Ecto neural progenitor cell (in vitro differentiated cells): ENCODE measurements at places on chromosomes 2 and 18.

DNA sequence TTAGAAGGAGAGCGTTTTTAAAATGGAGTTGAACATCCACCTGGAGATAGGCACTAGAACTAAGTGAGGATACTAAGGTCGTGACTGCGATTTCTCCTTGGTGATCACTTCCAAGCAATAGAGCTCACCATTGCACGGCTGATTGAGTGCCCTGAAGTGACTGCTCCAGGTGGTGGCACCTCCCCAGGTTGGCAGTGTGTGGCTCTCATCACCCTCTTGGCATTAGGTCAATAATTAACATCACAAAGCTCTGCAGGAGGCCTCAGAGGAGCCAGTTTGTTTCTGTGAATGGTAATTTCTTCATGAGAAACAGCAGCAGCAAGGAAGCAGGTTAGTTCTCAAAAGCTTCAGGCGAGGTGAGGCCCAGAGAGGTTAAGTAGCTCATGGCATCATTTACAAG lies 259.6 kb downstream of the CLIP4 start:
- DNase-seq = no peak

GRCh38 chr2:162449471-162449870 lies 105.5 kb downstream of the GCA start:
- DNase-seq = no peak

- peak; percentile 39 for DNase-seq
Measured at GRCh38 chr18:48902856-48903601, 47.7 kb downstream of the SMAD7 start.

DNA sequence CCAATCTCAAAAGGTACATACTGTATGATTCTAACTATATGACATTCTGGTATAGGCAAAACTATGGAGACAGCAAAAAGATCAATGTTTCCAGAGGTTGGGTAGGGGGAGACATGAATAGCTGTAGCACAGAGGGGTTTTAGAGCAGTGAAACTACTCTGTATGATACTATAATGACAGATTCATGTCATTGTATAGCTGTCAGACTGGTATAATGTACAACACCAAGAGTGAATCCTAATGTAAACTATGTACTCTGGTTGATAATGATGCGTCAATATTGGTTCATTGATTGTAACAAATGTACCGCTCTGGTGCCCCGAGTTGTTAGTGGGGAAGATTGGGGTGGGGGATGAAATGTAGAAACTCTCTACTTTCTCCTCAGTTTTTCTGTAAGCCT lies 172.4 kb upstream of the SPOPL start:
- no peak for DNase-seq

GRCh38 chr2:73998451-73998850 lies 13.7 kb downstream of the TET3 start:
- no peak for DNase-seq

DNA sequence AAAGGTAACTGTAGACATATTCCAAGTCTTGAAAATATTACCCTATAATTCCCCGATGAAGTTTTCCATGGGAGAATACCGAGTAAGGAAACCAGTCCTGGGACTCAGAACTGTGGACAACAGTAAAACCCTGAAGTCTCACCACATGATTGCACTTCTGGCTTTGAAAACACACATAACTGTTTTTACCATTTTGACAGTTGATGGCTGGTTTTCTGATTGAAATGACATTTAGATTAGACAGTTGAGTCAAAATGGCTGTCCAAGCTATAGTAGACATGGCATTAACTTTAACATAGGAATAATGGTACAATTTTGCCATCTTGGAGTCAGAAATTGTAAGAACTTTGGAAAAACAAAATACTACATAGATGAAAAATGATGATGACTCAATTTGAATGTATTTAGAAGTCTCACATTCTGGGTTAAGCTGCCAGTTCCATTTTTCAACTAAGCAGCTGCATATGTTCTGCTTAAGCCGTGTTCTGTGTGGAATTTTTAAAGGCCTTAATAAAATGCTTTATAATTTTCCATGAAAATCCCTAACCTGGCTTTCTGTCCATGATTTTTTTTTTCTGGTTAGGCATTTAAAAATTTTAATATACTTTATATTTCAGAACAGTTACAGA lies 38.3 kb upstream of the WIPF1 start:
- no peak for DNase-seq

DNA sequence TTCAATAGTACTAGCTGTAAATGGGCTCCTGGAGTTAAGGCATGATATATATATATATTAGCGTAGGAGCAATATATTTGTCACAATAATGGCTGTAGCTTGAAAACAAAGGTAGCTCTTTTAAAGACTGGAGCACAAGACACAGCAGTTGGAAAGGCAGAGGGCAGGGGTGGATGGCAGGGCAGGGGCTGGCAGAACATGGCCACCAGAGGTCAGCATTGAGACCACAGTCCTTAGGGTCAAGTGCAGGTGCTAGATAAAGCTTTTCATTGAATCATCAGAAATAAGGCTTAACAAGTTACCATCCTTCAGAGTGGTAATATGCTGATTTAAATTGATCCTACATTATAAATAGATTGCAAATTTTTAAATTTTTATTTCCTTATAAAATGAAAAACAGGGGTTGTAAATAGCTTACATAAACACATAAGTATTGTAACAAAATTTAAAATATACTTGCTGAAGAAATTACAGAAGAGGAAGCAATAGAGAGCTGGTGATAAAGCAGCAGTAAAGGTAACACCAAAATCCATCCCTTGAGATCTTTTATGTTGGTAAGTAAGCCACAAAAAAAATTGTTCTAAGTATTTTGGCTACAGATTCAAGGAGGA lies 161.2 kb upstream of the PIEZO2 start:
- DNase-seq = no peak

DNA sequence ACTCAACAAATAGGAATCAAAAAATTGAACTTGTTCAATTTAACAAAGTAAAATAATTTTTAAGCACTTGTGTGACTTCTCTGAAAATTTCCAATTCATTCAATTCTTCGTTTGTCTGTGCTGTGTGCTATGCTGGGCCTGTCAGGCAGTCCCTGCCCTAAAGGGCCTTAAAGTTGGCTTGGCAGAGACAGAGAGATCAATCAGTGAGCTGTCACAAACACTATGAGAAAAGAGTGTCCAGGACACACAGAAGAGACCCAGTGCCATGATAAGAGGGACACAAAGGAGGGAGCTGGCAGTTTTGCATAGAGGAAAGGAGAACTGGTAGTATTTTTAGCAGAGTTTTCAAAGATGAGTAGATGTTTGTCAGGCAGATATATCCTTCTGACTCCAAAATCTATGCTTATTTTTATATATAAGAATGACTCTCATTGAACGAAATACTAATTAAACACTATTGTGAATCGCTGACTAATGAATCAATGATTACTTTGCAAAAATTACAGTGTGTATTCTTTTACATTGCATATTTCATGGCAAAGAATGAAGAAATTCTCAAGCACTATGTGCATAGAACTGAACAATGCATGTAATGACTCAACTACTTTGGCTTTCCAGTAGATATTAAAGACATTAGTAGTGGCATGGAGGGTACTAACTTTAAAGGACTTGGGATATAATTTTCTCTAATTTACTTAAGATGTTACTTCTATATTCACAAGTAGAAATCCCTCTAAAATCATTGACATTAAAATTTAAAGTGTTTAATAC lies 193.3 kb upstream of the BOD1L2 start:
- DNase-seq = no peak

DNA sequence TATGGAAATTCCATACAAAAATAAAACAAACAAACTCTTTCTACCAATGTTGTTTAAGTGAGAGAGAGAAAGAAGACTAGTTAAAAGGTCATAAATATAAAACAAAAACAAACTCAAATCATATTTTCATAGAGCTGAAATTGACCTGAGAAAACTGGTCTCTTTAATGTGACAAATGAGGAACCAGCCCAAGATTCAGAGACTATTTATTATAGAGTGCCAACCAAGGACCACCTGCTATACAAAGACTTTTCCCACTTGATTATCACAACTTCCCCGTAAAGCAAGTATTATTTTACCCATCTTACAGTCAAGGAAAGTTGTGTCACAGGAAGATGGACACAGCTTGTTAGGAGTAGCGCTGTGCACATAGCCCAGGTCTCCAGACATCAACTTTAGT lies 13.3 kb downstream of the ANKRD44 start:
- no peak for DNase-seq

DNA sequence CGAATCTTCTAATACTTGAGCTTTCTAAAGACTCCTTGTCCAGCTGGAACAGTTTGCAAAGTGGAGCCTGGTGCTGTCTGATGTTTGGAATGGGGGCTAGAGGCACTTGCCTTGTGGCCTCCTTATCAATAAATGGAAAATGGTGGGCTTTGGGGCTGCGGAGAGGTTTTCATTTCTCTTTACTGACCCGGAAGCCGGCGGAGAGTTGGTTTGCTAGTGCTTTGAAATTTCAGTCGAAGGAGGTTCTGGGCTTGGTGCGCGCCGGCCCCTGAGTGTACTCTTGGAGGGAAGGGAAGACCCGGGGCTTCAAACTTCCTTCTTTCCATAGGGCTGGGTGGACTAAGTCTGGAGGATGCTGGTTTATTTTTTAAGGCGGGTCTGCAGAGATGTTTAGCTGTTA lies 714 bp downstream of the RPIA start:
- no peak for DNase-seq

GRCh38 chr18:42780171-42780570 lies 335.3 kb downstream of the RIT2 start:
- DNase-seq = no peak

DNA sequence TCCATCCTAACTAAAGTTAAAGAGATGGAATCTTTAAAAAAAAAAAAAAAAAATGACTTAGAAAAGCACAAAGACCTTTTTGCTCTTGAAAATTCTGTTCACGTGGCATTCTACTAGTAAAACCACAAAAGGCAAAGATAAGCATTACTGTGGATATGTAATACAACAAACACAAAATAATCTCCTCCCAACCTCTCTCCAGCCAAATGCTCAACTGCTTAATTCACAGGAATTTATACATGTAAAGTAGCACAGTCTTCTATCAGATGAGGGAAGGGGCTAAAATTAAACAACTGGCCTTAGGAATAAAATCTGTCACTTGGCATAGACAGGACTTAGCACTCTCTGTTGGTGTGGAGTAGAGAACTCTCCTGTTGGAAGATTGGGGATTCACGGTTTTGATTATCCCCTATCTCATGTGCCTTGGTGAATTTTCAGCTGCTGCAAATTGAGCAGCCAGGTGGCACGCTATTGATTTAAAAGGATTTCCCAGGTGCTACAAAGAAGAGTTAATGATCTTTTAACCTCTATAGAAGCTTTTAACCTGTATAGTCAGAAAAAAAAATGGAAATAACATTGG lies 57.4 kb downstream of the ATIC start:
- DNase-seq = no peak

GRCh38 chr2:101887328-101887727 lies 104.4 kb upstream of the IL1R2 start:
- no peak for DNase-seq

- DNase-seq = no peak
Measured at GRCh38 chr2:84797271-84797670, 83.6 kb downstream of the TRABD2A start.

GRCh38 chr18:76546088-76546435 lies 51.0 kb upstream of the ZNF516 start:
- DNase-seq = no peak

- no peak for DNase-seq
Measured at GRCh38 chr2:76749858-76750257, 772.3 kb downstream of the LRRTM4 start.

DNA sequence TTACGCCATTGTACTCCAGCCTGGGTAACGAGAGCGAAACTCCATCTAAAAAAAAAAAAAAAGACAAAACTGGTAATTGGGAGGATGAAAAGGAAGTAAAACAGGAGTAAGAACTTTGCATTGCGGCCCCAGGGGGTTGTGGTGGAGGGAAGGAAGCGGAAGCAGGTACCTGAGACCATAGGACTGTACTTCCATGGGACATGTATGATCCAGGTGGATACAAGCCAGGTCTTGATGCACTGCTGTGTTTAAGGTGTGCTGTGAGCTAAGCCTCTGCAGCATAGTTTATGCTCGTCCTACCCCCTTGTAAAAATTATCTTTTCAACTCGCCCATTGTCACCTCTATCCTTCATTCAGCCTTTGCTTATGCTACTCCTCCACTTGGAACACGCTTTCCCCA lies 23.7 kb downstream of the FBXO36 start:
- no peak for DNase-seq

DNA sequence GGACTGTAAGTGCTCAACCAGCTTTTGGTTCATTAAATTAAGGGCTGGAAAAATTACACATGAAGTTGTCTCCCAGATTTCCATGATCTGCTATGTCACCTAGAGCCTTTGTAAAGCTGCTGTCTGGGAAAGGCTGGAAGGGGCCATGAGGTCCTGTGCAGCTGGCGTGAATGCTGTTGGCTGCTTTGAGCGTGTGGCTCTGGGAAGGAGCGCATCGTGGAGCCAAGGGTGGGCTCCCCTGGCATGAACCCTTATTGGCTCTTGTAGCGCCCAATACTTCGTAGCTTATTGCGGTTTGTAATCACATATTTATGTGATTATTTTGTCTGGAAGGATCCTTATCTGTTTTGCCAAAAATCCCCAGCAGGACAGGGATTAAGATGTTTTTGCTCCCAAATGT lies 70.5 kb upstream of the LMAN1 start:
- DNase-seq = no peak

GRCh38 chr2:99524056-99524455 lies 34.2 kb upstream of the REV1 start:
- DNase-seq = no peak

DNA sequence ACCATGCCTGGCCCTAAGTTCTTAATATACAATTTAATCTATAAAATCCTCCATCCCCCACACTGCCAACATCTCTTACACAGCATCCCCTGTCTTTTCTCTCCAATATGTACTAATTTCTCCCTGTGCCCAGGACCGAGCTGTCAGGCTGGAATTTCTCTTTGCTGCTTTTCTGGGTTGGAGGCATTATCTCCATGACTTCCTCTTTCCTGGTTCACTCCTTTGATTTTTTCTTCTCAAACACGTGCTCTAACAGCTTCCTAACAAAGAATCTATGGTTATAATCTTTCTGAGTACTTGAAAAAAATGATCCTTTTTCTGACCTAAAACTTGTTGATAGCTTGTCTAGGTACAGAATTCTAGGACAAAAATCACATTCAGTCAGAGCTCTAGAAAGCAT lies 112.8 kb downstream of the C1D start:
- DNase-seq = no peak

DNA sequence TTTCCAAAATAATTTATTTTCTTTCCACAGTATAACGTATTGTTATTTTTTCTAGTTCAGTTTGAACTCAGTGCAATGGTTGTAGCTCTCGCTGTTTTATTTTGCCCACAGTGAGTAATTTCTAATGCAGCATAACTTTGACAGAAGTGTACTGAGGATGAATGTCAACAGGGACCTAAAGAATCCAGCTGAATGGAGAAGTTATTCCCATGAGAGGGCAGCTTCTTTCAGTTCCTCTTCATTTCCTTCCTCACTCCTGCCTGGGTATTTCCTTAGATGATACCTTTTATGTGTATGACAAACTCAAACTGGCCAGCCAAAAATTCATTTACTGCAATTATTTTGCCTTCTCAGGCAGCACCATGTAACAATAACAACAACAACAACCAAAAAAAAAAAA lies 1223.1 kb upstream of the ZEB2 start:
- DNase-seq = no peak
